ENCODE measurements at places on chromosomes 7 and 10.
A peak's percentile ranks its signal among the peaks of the same experiment; 100 is the strongest.

GRCh38 chr10:70115948-70116682 is 16.5 kb downstream of the AIFM2 start:
- peak; percentile 76 for DNase-seq

DNA sequence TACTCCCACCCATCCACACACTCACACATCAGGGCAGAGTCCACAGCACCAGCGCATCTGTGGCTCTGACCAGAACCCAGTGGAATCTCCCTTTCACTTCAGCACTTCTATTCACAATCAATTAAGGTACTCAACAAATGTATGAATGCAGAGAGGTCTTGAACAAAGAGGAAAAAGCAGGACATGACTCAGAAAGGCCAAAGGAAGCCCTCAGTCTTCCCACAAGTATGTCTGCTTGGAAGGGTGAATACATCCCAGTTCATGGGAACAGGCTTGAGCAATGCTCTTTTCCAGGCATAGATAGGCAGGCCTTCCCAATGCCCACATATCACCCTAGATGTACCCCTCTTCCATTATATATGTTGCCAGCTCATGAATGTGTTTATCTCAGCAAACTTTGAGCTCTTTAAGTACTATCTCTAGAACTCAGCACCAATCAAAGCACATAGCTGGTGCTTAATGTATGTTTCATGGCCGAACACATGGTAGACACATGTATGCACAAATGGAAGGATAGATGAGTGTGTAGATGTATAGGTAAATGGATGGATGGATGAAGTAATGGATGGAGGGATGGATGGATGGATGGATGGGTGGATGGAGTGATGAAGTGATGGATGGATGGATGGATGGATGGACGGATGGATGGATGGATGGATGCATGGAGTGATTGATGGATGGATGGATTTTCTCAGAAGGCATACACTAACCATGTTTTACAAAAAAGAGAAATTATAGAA is 507.6 kb downstream of the GRID1 start:
- DNase-seq = no peak

- DNase-seq = peak; percentile 13
Observed at GRCh38 chr10:30378201-30378995, 29.3 kb upstream of the MTPAP start.

DNA sequence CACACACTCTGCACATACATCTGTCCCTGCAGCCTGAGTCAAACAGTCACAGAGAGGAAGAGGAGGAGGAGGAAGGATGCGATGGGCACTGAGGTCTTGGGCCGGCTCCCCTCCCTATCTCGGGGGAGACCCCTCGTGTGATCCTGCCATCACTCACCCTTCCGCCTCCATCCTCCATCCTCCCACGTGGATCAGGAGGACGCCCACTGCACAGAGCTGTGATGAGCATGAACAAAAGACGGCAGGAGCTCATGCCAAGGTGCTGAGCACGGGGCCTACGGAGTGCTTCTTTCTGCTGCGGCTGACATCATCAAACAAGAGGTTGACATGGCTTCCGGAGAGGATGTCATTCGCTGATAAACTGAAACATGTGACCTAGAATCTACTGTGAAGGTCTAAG is 68.0 kb downstream of the DIP2C start:
- DNase-seq = no peak

- DNase-seq = no peak
Observed at GRCh38 chr10:51607463-51607835, 91.9 kb downstream of the CSTF2T start.

DNA sequence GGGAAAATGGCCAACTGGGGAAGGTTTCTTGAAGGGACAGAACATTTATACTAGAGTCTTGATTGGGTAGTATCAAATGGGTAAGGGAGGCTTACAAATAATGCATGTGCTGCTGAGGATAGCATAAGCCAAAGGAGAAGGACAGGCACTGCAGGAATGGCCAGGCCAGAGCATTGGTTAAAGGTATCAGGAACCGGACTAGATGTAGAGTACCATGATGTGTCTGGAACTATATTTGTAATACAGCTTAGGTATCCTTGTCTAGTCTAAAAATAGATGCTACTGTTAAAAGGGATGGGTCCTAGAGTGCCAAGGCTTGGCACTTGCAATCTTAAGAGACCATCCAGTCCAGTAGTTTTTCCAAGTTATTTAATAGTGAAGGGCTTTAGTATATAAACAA is 20.3 kb downstream of the TMEM243 start:
- no peak for DNase-seq

DNA sequence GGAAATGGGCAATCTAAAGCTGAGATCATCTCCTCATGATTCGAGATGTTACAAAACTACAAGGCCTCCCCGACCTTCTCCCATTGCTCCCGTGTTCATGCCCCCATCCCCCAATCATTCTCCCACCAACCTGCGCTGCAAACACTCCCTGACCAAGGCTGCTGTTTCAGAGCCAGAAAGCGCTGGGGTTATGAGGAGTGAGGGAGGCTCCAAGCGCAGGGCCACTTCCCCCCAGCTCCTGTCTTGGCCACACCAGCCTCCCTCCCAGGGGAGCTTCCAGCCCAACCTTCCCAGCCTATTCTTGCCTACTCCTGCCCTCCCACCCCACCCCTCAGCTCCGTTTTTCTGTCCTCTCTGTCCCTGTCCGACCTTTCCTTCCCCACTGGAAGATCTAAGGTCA is 14.7 kb upstream of the NODAL start:
- DNase-seq = peak; percentile 59

GRCh38 chr10:36280321-36280741 is 638.2 kb upstream of the FZD8 start:
- no peak for DNase-seq

- no peak for DNase-seq
Observed at GRCh38 chr7:46525876-46526275, 604.8 kb upstream of the IGFBP3 start.
